ENCODE measurements at places on chromosomes 12 and 14. TPM values are rescaled to one million over a fixed set of nuclear protein-coding genes. Genes with fewer than 3 reads are reported as not detected.

DNA sequence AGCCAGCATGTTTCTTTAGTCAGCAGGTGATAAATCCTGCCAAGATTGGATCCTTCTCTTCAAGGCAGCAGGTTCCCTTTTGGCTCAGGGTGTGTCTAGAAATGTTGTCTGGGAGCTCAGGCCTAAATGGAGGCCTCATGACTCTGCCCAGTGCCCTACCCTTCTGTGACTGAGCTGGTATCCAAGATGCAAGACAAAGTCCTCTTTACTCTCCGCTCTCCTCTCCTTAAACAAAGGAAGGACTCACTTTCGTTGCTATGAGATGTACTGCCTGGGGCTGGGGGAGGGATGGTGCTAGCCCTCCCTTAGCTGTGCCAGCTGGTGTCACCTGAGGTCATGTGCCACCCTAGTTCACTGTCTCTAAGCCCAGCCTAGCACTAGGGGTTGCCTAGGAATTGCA lies 13.8 kb upstream of the TMPRSS12 start:
- no peaks in the 10 kb centered on the region for H3K36me3 ChIP-seq
- H3K27ac ChIP-seq, result no peak overlapping the region
- H3K27me3 ChIP-seq, result no peaks in the 10 kb centered on the region
- peaks cover 2% of the 10 kb centered on the region for H3K4me1 ChIP-seq
- no peak overlapping the region for H3K4me3 ChIP-seq

DNA sequence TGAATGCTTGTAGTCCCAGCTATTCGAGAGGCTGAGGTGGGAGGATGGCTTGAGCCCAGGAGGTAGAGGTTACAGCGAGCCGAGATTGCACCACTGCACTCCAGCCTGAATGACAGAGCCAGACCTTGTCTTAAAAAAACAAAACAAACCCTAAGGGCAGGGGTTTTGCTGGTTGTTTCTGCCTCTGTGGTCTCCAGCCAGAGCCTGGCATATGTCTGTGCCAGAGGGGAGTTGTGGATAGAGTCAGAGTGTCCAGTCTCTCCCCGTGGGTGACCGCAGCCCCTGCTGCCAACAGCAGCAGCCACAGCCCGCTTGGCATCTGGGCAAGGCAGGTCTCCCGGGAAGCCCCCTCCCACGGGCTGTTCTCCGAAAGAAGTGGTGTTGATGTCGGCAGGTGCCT lies 37.6 kb downstream of the MVK start:
- H3K27ac ChIP-seq, result no peak overlapping the region
- H3K4me3 ChIP-seq, result no peak overlapping the region
- H3K4me1 ChIP-seq, result peaks cover 3% of the 10 kb centered on the region
- no peak for DNase-seq
- H3K36me3 ChIP-seq, result no peaks in the 10 kb centered on the region
- no peaks in the 10 kb centered on the region for H3K27me3 ChIP-seq

DNA sequence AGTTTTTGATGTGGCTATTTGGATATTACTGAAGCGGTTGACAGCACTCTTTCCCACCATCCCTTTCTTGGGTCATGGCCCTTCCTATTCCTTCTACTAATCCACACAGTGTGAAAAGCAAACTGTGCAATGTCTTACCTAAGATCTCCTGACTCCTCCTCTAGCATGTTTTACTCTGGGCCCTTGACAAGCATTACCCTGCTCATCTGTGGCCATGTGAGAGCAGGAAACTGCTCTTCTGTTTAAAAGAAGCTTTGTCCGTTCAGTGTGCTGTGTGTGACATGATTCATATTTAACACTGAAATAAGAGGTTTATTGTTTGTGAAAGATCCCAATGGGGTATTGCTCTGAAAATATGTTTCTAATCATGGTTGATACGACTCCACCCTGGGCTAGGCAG lies 1022.5 kb downstream of the AACS start:
- no peak overlapping the region for H3K4me3 ChIP-seq
- H3K4me1 ChIP-seq, result no peaks in the 10 kb centered on the region
- no peak for DNase-seq

- H3K4me1 ChIP-seq, result no peaks in the 10 kb centered on the region
- H3K27me3 ChIP-seq, result no peaks in the 10 kb centered on the region
- no peak overlapping the region for H3K27ac ChIP-seq
- H3K4me3 ChIP-seq, result no peak overlapping the region
- H3K36me3 ChIP-seq, result no peaks in the 10 kb centered on the region
Measured at GRCh38 chr12:95300286-95300685, 82.7 kb downstream of the VEZT start.

PDE3A gene
- 4.8 TPM for polyA plus RNA-seq

MAPKAPK5 gene
- 20.0 TPM for polyA plus RNA-seq

HSPB8 gene
- polyA plus RNA-seq, result 48.8 TPM

CLEC1B gene
- 0.47 TPM for polyA plus RNA-seq
